Right lung (tissue), 10 donors: ENCODE measurements at places on chromosomes 2 and 18. TPM values are rescaled to one million over a fixed set of nuclear protein-coding genes. Genes with fewer than 3 reads are reported as not detected.

DNA sequence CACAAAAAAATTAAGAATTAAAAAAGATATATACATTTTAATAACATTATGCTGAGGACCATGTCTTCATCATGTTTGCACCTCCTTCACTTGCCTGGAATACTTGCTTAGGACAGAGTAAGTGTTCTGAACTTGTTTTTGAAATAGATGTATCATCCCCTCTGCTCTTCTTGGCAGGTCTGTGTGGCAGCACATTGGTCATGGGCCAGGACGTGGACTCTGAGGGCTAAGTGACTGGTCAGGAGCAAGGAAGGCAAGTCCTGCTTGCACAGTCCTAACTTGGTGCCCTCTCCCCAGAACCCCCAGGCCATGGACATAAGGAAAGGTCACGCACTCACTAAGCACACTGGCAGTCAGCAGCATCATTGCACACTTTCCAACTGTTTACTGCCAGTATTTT lies 95.8 kb downstream of the PTPRM start:
- no peak for DNase-seq

GRCh38 chr2:211423018-211423417 lies 866.6 kb downstream of the CPS1 start:
- no peak for DNase-seq

DNA sequence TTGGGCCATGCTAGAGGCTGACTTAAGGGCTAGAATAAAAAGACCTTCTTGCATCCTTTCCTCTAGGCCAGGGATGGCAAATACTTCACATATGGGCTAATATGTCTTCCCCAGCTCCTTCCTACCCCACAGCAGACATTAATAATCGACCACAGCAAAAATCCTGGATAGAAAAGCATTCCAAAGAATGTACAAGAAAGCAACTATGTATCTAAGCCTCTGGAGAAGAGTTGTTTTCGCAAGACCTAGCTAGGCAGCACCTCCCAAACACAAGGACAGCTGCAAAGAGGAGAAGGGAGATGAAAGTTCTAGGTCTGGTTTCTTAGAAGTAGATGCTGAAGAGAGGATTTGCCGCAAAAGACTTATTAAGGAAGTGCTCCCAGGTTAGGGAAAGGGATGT lies 372.6 kb downstream of the SLC4A3 start:
- no peak for DNase-seq

- DNase-seq = no peak
Measured at GRCh38 chr2:37857575-37858399, 67.3 kb upstream of the RMDN2 start.

The PROM2 gene
- 14.2 TPM for polyA plus RNA-seq

GRCh38 chr2:144320491-144320890 lies 199.4 kb downstream of the ZEB2 start:
- DNase-seq = no peak
